ENCODE measurements at places on chromosomes 2 and 18.

GRCh38 chr18:45999536-45999935 lies 32.4 kb upstream of the EPG5 start:
- no peak for DNase-seq

- no peak for DNase-seq
These were observed 5.9 kb upstream of the ZAP70 start for GRCh38 chr2:97707362-97708047.

- DNase-seq, result no peak
These were observed 31.7 kb upstream of the LINC00305 start for GRCh38 chr18:64180617-64181016.

DNA sequence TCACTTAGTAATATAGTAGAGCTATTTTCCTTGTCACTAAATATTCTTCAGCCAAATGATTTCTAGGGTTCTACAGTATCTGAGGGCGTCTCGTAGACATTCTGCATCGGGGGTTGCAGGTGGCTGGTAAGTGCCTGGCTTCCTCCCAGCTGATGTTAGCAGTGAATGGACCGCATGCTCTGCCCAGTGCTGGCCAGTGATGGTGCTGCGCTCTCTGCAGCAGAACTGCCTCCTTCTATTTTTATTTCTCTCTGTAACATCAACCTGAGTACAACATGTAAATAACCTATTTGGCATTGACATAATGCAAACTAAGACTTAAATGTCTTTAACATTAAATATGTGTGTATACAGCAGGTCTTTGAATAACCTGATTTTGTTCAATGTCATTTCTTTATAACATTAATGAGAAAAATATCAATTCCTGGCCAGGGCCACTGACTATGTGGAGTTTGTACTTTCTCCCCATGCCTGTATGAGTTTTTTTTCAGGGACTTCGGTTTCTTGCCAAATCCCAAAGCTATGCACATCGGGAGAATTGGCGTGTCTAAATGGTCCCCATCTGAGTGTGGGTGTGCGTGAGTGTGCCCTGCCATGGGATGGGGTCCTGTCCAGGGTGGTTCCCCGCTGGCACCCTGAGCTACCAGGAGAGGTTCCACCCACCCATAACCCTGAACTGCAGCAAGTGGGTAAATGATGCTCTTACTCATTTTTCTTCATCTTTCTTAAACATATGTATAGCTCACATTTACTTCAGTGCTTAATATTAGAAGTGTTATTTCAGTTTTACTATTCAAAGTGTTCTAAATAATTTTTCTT lies 278.2 kb upstream of the EPAS1 start:
- DNase-seq, result no peak

DNA sequence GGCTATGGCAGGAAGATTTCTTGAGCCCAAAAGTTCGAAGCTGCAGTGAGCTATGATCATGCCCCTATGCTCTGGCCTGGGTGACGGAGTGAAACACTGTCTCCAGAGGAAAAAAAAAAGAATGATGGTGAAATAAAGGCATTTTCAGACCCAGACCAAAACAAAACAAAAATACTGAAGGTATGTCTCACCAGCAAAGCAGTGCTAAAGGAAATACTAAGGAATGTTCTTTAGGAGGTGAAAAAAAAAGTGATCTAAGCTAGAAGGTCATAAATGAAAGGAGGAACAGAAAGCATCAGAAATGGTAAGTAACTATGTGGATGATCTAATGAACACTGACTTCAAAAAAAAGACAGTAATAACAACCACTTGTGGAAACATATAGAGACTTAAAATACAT lies 18.7 kb downstream of the SS18 start:
- DNase-seq, result no peak

- no peak for DNase-seq
These were observed 301.9 kb downstream of the RIT2 start for GRCh38 chr18:42813570-42813969.

DNA sequence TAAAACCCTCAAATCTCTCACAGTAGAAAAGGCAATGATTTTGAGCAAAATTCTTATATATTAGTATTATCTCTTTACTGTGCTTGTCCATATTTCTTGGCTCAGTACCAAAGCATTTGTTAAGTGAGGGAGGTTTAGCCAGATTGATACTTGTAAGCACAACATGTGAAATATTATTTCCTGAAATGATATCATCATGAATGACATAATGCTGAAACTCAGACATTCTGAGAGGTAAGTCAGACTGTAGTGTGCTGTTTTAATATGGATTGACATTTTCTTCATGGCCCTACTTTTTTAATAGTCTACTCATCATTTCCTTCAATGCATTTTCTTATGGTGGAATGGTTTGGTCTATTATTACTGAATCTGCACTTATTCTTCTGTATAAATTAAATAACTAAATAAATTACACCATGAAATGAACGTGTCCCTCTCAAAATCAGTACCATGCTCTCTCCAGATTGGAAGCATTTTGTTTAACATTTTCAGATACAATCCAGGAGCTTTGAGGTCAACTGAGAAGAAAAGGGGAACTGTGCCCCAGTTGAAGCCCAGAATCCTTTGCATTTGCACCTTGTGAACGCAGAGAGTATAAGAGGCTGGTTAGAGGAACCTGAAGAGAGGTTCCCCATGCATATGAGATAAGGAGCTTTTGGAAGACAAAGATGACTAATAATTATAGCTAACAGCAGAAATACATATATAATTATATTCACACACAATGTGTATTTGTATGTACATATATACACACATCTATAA lies 50.1 kb upstream of the CRACDL start:
- DNase-seq, result no peak

- no peak for DNase-seq
These were observed 132.7 kb upstream of the MEX3C start for GRCh38 chr18:51330148-51330547.

- no peak for DNase-seq
These were observed 600.0 kb downstream of the SLC4A3 start for GRCh38 chr2:220227266-220227920.

- DNase-seq, result no peak
These were observed 9.5 kb downstream of the CERS6 start for GRCh38 chr2:168465594-168465993.

DNA sequence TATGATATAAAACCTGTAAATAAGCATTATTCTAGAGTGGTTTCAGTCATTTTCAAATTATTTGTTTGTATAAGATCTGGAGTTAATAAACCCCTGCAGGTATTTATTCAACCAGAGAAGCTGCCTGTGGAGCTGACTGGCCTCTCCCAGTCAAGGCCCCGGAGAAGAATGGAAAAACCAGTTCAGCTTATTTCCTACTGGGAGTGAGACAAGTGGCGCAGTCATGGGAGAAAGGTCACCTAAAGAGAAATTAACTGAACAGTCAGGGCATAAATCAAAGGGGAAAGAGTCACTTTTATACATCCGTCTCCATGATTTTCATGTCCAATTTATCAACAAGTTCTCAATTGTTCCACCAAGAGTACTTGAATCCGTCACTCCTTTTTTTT lies 240.9 kb downstream of the RNF152 start:
- DNase-seq, result no peak

- DNase-seq, result no peak
These were observed 46.0 kb downstream of the SOCS6 start for GRCh38 chr18:70334728-70335329.

GRCh38 chr2:132577686-132578085 lies 92.3 kb downstream of the LYPD1 start:
- no peak for DNase-seq

DNA sequence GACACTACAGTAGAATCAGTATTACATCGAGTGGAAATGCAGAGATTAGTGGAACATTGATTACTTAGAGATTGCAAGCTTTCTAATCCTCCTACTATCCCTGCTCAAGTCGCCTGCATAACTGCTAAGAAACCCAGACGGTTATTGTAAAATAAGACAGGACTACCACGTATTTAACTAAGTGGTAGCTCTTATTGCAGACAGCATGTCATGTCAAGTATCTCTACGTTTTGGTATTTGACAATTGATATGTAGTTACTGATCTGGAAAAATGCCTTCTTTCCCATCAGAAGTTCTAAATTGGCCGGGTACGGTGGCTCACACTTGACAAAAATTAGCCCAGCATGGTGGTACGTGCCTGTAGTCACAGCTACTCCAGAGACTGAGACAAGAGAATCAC lies 404.1 kb downstream of the CBLN2 start:
- DNase-seq, result no peak

DNA sequence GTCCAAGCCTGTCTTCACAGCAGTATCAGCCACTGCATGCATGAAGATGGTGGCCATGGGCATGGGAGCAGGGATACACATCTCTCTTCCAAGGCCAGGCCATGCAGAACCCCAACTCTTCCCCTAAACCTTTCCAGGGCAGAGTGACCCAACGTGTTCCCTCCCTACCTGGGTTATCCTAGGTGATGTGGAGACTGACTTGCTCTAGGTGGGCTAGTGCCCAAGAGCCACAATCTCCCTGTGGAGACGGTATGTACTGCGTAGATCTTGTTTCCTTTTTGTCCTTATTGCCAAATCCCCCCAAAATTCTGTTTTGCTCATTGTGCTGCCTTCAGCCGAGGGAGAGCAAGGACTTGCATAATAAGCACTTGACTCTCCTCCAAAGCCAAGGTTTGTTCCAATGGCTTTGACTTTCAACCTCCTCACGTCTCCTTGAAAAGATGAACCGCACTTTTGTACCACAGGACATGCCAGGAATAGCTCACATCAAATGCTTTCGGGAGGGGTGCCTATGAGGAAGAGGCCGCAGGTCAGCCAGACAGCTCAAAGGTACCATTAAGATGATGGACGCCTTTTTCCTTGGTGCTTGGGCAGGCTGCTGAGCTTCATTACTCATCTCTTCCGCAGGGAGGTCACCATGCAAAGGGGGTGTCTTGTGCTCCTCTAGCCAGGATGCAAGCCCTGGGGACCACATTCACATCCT lies 76.2 kb upstream of the GLI2 start:
- no peak for DNase-seq

- DNase-seq, result no peak
These were observed 68.2 kb downstream of the CCBE1 start for GRCh38 chr18:59628995-59629394.

DNA sequence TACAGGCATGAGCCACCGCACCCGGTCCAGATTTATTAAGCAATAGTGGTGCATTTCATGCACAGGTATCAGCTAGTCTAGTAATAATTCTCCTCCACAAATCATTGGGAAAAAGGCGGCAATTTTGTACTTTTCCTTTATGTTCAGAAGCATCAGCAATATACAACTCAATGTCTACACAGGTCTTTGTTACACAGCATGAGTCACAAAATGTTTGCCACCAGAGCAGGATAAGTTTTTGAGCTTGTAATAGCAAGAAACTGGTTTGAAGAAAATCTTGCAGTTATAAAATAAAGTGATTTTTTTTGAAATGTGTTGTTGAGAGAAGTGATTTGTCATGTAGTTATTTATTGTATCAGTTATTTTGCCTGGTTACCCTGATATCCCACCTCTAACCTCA lies 4.8 kb upstream of the ITPRIPL1 start:
- DNase-seq, result no peak

- no peak for DNase-seq
These were observed 25.8 kb downstream of the TCF23 start for GRCh38 chr2:27174638-27175037.

DNA sequence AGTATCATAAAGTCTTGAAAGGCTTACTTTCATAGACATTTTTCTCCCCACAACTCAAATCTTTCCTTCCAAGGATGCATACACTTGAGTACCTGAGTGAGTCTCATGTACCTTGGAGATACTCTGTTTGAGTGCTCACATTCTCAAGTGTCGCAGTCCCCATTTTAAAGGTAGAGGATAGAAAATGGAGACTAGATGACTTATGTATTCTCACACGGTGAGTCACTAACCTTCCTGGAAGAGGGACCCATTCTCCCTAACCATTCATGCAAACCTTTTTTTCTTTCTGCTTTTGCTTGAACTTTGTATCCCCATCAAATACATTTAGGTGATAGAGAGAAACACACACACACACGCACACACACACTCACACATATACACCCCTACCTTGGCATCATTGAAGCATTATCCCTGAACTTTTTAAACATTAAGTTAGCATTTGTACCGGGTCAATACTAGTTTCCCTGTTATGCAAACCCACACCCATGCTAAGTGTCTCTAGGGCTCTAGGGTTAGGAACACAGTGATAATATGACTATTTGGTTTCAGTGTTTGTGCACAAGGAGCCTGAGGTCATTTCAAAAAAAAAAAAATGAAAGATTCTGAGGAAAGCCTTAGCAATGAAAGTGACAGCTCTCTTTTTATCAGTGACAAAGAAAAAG lies 236.2 kb downstream of the IKZF2 start:
- no peak for DNase-seq

DNA sequence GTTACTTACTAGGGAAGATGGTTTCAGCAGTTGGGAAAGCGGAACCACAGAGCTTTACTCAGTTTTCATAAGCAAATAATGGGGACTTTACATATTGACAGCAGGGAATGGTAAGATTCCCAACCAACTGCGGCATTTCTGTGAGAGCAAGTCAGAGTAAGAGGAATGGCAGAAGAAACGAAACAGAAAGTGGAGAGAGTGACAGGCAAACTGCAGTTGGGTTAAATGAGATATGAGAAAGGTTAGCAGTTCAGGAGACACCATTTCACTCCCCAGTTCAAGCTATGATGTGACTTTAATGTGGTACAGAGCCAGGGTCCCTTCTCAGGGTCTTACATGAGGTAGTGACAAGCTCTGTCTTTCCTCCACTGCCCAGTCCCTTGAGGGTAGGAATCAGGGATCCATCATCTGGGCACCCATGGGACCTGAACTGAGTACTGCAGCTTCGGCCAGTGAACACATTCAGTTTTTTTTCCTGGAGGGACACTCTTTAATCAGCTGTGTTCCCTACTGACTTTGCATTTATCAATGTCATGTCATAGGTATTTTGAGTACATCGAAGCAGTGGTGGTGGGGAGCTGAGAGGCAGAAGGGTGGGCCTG lies 33.0 kb upstream of the GREB1 start:
- no peak for DNase-seq

DNA sequence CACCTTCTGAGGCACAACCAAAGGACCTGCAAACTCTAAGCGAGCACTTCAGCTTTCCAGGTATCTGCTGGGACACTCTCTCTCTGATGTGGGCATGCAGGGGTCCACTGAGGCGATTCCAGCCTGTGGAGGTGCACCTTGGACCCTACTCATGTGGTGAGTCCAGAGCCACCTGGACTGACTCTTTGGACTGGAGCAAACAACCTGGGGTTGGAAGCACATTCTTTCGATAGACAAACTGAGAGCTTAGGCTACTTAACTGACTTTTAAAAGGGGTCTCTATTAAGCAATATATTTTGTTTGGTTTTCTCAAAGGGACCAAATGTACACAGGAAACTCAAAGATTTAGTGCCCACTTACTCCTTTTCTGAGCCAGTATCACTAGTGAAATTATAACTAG lies 51.6 kb downstream of the FRZB start:
- DNase-seq, result no peak

GRCh38 chr2:11677136-11678055 lies 7.4 kb upstream of the NTSR2 start:
- DNase-seq, result no peak

GRCh38 chr2:143142598-143142997 lies 13.4 kb downstream of the ARHGAP15 start:
- DNase-seq, result no peak

- DNase-seq, result no peak
These were observed 16.3 kb downstream of the THOC1 start for GRCh38 chr18:251572-251971.

- no peak for DNase-seq
These were observed 561.9 kb upstream of the ID2 start for GRCh38 chr2:8119782-8120505.

Measured in activated CD4-positive, alpha-beta T cell treated with anti-CD3 and anti-CD28 coated beads for 4 hours (primary cell).